Muscle of back (tissue), 13 donors: ENCODE measurements at places on chromosomes 7 and 10.

DNA sequence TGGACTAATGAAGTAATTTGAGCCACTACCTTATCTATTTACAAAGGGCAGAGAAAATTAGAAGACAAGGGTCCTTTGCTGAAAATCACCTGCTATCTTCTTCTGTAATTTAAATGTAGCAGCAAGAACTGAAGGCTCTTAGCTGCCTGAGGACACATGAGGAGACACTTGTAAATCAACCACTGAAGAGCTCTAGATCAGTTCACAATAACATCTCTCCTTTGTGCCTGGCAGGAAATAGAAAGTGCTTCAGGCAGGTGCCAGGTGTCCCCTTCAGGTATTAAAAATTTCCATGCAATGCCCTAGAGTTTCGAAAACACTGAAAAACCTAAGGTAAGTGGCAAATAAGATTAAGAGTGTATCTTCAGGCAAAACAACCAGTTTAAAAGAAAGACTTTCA, 474.6 kb downstream of the GRM8 start:
- no peak for DNase-seq

GRCh38 chr7:31091924-31092434, 39.9 kb downstream of the ADCYAP1R1 start:
- no peak for DNase-seq

GRCh38 chr7:21134631-21135030, 293.3 kb upstream of the SP4 start:
- DNase-seq = no peak

GRCh38 chr10:5285186-5285585, 79.6 kb upstream of the UCN3 start:
- DNase-seq = no peak

DNA sequence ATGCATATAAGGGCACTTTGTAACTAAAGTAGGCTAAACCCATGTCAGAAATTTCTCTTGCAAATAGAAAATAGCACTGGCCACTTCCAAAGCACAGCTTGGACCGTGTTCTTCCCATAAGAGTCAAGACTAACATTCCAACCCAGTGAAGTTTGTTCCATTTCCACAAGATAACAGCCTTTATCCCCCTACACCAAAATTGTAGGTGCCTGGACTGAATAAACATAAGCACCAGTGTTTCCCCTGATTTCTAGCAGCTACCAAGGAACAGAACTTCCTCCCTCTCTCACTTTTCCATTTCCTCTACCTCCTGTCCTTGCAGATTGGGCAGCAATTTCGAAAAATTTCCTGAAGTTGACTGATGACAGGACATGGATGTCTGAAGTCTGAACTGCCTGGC, 219.7 kb downstream of the CREB5 start:
- no peak for DNase-seq

DNA sequence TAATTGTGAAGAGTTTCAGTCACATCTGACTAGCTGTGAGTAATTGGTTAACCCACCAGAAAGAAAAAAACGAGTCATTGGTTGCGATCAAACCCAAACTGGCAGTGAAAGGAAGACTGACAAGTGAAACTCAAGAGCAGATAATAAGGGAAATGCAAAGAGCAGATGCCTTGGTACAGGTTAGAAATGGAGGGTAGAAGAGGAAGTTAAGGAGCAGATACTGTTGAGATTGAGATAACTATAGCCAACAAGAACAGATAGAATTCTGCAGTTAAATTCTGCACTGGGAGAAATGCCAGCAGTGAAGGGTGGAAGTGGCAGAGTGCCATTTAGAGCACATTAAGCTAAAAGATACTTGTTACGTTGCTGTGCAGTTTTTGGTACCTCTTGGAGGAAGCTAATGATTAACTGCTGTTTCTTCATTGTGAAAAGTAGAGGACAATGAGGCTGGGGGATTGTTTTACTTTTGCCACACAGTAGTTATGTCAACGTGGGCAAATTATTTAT, 65.8 kb downstream of the CDK13 start:
- DNase-seq = peak; percentile 49

GRCh38 chr7:24504836-24505235, 68.4 kb upstream of the PALS2 start:
- no peak for DNase-seq
